ENCODE measurements at places on chromosomes 3 and 15.

DNA sequence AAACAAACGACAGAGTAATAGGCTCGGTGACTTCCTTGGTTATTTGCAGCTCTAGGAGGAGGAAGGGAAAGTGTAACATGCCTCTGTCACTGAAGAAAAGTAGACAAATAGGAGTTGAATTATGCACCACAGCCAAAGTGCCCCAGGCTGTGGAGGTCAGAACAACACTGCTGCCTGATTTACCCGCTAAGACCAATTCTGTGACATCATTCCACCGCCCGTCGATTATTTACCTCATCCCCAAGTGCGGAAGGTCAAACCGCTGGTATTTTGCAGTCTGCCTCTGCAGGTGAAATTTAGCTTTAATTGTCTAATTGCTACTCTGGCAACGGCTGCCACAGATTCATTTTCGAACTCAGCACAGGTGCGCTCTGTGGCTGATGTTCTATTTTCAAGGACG lies 106.3 kb upstream of the PRICKLE2 start:
- DNase-seq, result no peak

- DNase-seq, result no peak
Observed at GRCh38 chr15:67140078-67140833, 74.9 kb downstream of the SMAD3 start.

DNA sequence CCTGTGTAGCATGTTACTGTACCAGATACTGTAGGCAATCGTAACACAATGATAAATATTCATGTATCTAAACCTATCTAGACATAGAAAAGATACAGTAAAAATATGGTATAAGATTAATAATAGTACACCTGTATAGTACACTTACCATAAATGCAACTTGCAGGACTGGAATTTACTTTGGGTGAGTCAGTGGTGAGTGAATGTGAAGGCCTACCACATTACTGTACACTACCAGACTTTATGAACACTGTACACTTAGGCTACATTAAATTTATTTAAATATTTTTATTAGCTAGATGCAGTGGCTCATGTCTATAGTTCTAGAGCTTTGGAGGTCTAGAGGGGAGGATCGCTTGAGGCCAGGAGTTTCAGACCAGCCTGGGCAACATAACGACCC lies 186.6 kb upstream of the ROPN1 start:
- no peak for DNase-seq

- DNase-seq, result no peak
Observed at GRCh38 chr3:37217098-37217849, 42.9 kb upstream of the LRRFIP2 start.

- no peak for DNase-seq
Observed at GRCh38 chr3:143963946-143964345, 7.7 kb upstream of the DIPK2A start.

DNA sequence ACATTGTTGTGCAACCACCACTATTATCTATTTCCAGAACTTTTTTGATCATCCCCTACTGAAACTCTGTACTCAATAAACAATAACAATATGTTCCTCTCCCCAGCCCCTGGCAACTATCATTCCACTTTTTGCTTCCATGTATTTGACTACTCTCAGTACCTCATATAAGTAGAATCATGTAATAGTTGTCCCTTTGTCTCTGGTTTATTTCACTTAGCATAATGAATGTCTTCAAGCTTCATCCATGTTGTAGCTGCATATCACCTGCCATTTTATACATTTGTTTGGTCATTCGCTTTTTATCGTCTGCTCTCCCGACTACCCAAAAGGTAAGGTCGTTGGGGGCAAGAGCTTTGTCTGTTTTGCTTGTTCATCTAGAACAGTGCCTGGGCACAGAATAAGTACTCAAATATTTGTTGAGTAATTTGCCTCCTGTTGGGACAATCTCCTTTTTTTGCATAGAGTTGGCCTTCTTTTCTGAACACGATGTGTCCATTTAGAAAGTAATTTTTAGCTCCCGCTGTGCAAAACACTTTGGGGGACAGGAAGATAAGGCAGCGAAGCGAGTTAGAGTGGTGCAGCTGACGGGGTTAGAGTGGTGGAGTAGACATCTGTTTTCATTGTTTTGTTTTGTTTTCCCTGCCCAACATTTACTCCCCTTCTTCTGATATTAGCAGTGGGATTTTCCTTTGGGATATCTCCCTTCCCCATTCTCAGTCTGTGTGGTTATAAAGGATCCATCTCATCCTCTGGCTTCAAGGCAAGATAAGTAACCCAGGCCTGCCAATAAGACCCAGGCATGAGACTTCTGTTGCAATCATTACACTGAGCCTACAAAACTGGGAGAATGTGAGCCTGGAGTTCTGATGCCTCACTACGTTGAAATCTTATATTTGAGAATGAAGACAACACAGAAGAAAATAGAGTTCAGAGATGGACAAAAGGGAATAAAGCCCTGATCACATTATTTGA lies 83.4 kb upstream of the RNU6-1 start:
- DNase-seq, result no peak

- DNase-seq, result no peak
Observed at GRCh38 chr3:192577271-192577670, 150.1 kb downstream of the FGF12 start.

DNA sequence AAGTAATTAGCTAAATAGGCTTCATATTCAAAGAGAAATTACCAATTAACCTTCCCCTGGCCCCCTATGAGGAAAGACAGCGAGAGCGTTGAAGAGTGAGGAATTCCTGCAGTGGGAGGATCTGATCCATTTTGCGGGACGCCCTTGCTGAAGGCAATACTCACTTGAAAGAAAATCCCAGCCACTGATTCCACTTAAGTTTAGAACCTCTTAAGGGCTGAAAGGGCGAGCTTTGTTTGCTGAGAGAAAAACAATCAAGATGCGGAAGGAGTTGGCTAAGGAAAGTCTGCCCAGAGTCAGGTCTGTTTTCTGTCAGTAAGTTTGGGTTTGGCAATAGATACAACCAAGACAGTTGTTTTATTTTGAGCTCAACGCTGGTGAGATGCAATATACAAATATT lies 102.8 kb upstream of the GBE1 start:
- DNase-seq, result no peak
